ENCODE measurements at places on chromosomes 5 and 9. TPM values are rescaled to one million over a fixed set of nuclear protein-coding genes. Genes with fewer than 3 reads are reported as not detected.

DNA sequence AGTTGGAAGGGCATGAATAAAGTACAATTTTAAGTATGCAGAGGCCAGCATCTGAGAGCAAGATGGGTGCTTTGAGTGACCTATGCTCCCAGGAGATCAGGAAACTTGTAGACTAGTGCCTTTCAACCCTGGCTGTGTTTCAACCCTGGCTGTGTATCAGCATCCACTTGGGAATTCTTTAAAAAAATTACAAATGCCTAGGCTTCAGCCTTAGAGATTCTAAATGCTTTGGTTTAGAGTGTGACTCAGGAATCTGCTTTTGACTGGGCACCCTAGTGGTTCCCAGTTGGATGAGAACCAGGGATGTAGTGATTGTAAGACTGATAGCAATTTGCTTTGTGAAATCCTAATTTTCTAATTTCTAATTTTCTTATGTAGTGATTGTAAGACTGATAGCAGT, 65.6 kb downstream of the RALGPS1 start:
- no peak for DNase-seq

DNA sequence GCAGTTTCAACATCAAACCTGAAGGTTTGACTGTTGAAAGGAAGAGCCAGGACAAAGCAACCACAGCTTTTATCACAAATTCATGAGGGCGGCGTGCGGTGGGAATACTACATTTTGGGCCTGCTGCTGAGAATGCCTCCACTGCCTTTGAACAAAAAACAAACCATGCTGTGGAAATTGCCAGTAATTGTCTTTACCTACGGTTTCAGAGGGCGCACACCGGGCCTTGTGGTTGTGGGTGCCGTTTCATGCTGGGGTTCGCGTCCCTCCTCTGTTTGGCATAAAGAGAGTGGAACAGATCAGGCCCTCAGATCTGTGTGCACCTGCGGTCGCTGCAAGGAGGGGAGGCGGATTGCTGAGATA, 27.6 kb upstream of the TCF7 start:
- DNase-seq, result no peak

DNA sequence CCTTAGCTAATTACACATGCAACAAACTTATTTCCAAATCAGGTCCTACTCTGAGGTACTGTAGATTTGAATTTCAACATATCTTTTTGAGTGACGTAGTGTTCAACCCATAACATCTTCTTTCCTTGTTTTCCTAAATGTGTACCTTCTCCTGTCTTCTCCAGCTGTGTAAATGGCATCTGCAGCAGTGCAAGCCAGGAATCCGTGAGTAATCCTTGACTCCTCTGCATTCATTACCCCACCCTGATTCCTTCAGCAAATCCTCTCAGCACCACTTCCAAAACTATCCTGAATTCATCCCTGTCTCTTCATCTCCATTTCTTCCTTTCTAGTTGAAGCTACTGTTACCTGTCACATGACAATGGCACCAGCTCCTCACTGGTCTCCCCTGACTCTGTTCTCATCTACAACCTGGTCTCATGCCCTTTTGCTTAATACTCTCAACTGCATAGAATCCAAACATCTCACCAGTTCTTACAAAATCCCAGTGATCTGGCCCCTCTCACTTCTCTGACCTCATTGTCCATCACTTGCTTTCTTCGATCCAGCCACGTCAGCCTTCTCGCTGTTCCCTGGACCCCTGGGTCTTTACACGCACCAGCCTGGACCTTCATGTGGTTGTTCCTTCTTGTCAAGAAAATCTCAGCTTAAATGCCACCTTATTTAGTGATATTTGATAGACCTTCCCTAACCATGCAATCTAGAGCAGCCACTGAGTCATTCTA, 14.6 kb upstream of the TRAF1 start:
- DNase-seq, result no peak

FOXI1 gene
- total RNA-seq, result not detected

CDC23 gene
- 30.5 TPM for total RNA-seq

PRR7 gene
- 19.9 TPM for total RNA-seq
